Mesenchymal stem cell (in vitro differentiated cells and primary cell): ENCODE measurements at places on chromosomes 3 and 15.

DNA sequence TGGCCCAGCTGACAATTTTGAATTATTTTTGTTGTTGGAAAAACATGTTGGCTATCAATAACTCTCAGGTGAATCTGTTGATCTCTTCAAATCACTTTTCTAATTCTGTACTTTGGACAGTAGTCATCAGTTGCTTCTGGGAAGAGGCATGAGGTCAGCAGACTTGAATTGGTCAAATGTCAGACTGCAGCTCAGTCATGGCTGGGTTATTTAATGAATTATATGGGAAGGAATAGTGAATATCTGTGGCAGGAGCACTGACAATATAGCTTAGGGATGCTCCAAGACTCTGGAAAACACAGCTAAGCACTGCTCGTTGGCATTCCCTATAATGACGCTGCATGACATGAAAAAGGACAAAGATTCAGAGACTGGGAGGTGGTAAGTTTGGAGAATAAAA is 98.8 kb upstream of the GAP43 start:
- DNase-seq: no peak

- peak; percentile 53 for DNase-seq
These were observed 7.9 kb upstream of the FGF7 start for GRCh38 chr15:49415149-49415548.

- DNase-seq: peak; percentile 85
These were observed 203.7 kb downstream of the SLC9A9 start for GRCh38 chr3:143644370-143645089.

GRCh38 chr3:73759297-73759711 is 134.6 kb upstream of the PDZRN3 start:
- no peak for DNase-seq

GRCh38 chr15:60389261-60390077 is 8.3 kb downstream of the ANXA2 start:
- DNase-seq: peak; percentile 46

GRCh38 chr15:43518197-43518761 is 871 bp downstream of the MAP1A start:
- DNase-seq: peak; percentile 63

- peak; percentile 7 for DNase-seq
These were observed 1.4 kb downstream of the CCR5AS start for GRCh38 chr3:46405301-46406019.

DNA sequence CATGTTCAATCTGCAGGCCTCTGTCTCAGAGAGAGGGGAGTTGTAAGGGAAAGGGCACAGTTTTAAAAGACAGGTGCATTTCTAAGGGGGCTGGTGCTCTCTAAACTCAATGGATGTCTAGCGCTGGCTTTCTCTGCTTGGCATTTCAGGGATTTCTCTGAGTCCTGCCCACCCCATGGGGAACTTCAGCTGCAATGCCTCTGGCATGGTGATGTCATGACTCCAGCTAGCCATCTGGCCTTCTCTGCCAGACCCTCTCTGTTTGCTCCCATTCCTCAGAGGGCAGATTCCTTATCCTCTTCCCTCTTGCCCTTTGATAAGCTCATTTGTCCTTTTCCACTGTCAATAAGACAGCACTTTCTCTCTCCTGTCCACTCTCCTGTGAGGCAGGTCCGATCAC is 40.8 kb downstream of the RPLP1 start:
- no peak for DNase-seq

- no peak for DNase-seq
These were observed 57.3 kb downstream of the CEP63 start for GRCh38 chr3:134543113-134543512.

GRCh38 chr3:112132975-112133448 is at the start of gene GCSAM:
Gene GCSAM (minus strand): TSS chr3:112133248. CDS start chr3:112133120, 128 bp downstream.
- DNase-seq: no peak

GRCh38 chr3:114456742-114457141 is 162.9 kb downstream of the TIGIT start:
- no peak for DNase-seq

DNA sequence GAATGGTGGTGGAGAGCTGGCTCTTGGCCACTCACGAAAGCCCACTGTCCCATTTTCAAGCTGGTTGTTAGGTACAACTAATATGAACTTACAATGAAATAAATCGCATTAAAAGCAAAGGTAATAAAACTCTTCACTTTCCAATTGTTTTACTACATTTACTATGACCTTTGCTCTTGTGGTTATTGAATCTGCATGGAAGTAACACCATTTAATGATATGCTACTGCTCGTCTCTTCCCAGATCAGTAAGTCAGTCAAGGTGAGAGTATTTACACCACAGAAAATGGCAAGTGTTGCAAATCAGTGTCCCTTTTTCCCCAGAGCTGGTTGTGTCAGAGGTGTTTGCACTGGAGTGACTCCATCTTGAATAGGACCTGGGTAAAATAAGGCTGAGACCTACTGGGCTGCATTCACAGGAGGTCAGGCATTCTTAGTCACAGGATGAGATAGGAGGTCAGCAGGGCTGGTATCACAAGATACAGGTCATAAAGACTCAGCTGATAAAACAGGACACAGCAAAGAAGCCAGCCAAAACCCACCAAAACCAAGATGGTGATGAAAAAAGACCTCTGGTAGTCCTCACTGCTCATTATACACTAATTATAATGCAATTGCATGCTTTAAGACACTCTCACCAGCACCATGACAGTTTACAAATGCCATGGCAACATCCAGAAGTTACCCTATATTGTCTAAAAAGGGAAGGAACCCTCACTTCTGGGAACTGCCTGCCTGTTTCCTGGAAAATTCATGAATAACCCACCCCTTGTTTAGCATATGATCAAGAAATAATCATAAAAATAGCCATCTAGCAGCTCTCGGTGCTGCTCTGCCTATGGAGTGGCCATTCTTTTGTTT is 57.6 kb downstream of the FRMD4B start:
- DNase-seq: no peak

- DNase-seq: no peak
These were observed 250.4 kb downstream of the NTRK3 start for GRCh38 chr15:88006146-88006545.

DNA sequence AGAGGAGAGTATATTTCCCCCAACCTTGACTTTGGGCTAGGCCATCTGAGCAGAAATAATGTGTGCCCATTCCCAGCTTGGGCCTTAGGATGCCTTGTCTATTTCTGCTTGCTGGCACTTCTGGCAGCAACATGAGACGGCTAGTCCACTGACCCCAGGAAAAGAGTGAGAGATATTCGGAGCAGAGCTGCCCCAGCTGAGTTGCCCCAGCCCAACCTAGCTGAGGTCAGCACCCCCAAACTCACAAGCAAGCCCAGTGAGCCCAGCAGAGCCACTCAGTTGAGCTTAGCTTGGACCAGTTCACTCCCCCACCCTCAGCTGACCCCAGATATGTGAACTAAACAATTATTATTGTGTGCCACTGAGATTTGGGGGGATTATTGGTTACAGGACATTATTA is 20.2 kb downstream of the ITGA11 start:
- DNase-seq: no peak

- DNase-seq: no peak
These were observed 31.1 kb downstream of the OXSM start for GRCh38 chr3:25820816-25821486.

- no peak for DNase-seq
These were observed 570 bp downstream of the APH1B start for GRCh38 chr15:63277893-63278456.

DNA sequence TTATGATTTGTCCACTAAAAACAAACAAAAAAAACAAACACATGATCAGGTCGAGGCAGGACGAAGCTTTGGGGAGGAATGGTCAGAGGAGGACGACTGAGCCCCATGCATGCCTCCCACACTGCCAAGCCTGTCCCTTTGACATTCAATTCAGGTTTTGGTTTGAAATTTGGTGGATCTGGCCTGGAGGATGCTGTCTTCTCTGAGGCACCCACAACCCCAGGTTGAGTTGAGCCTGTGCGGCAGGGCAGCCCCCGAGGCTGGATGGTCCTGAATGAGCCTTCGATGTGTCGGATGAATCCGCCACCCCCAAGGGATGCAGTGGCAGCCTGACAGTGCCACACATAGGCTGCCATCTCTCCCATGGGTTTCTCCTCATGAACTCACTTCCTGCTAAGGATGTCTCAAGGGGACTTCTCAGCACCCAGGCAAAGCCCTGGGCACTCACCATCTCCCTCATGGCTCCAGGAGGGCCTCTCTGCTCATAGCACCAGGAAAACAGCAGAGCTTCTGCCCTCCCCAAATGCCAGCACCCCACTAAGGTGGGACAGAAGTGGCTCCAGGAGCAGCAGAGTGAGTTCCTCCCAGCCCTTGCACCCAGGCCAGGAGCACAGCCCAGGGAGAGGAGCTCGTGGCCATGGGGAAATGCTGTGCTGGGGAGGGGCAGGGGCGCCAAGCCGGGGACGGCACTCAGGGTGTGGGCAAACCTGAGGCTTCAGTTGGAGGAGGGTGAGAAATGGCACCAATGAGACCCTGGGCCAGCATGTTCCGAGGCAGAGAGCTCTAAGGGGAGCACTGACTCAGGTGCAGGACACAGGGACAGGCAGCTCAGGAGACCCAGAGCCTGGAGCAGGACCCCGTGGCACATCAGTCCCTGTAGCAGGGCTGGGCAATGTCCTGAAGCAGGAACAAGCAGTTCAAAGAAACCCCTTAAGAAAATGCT is 18.5 kb downstream of the PRR23E start:
- DNase-seq: no peak
